ENCODE measurements at places on chromosomes 5 and 9.

DNA sequence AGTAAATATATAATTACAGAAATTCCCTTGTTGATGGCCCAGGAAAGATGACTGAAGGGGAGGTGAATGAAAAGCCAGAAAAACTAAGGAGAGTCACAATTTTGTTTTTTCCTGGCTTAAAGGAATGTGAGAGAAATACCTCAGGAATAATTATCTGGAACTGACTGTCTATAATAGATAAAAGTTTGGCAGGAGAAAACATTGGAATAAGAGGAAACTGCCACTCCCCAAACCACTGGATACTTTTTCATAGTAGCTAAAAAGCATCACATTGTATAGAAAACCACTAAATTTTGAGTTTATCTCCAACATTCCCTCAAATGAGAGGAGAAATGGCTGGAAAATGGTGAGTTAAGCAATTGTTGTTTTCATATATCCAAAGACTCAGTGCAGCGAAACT is 326.0 kb downstream of the NPR3 start:
- DNase-seq, result no peak

DNA sequence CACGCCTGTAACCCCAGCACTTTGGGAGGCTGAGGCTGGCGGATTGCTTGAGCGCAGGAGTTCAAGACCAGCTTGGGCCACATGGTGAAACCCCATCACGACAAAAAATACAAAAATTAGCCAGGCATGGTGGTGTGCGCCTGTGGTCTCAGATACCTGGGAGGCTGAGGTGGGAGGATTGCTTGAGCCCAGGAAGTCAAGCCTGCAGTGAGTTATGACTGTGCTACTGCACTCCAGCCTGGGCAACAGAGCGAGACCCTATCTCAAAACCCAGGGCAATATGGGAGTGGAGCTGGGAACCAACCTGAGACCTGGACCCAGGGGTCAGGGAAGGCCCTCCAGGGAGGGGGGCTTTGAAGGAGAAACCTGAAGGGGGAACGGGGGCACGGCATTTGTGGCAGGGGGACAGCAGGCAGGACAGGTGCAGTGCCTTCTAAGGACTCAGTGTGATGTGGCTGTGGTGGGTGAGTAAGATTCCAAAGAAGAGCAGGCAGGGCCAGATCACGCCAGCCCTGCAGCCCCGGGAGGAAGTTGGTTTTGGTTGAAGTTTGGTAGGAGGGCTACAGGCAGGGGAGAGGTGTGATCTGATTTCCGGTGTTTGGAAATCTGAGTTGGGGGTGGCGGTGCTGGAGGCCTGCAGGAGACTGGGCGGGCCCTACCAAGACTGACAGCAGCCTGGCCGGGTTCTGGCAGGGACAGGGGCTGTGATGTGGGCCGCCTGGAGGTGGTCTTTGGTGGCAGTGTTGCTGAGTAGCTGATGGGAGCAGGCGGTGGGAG is 46.2 kb downstream of the NTNG2 start:
- DNase-seq, result no peak

DNA sequence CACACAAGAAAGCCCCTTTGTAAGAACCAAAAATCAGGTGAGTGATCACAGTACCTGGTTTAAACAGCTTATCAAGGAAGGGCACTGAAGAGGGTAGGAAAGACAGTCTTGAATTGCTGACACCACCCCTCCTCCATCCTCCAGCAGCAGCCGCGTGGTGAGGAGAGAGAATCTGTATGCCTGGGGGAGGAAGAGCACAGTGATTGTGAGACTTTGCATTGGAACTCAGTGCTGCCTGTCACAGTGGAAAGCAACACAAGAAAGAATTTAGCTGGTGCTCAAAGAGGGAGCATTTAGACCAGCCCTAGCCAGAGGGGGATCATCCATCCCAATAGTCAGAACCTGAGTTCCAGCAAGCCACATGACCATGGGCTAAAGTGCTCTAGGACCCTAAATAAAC is 11.6 kb upstream of the STX17 start:
- DNase-seq, result no peak

DNA sequence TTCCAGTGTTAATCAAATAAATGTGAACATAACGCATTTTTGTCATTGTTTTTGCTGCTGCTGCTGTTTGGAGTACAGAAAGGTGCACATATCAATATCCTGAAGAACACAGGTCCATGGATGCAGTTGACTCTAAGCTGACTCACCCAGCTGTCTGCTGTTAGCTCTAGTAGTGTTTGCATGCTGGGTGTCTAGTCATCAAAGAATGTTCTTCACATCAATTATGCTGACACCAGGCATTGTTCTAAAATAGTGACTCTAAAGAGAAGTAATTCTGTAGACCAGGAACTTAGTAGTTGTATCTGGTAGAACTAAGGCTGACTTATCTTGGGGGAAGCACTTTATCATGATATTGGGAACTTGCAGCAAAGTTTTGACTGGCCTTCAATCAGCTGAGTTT is 55.7 kb upstream of the DPYSL3 start:
- no peak for DNase-seq

DNA sequence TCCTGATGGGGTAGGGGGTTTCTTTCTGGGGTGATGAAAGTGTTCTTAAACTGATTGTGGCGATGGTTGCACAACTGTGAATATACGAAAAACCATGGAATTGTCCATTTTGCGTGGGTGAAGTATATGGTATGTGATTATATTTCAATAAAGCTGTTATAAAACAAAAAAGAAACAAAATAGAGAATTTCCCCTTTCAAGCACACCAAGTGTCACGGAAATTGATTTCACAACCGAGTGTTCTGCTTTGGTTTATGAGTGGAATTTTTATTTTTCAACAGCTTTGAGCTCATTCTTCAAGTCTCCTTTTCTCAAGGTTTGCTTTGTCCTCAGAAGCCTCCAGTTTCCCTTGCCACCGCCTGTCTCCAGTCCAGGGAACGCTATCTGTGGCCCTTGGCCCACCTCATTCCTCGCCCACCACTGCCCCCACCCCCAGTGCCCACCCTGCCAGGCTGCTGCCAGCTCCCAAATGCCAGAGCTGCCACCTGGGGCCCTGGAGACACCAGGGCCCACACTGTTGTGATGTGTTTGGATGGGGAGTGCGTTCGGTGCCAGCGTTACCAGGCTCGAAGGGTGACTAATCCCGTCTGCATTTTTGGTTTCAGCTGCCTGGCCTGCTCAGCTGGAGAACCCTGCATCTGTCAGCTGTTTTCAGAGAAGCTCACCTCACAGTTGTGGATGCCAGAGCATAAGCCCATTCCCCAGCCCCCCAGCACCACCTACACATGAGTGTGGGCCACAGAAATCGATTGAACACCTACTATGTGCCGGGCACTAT is 30.4 kb downstream of the DUSP1 start:
- DNase-seq, result no peak

GRCh38 chr5:137856201-137856600 is 11.5 kb upstream of the MYOT start:
- DNase-seq, result no peak
